ENCODE measurements at places on chromosomes 7 and 10.

DNA sequence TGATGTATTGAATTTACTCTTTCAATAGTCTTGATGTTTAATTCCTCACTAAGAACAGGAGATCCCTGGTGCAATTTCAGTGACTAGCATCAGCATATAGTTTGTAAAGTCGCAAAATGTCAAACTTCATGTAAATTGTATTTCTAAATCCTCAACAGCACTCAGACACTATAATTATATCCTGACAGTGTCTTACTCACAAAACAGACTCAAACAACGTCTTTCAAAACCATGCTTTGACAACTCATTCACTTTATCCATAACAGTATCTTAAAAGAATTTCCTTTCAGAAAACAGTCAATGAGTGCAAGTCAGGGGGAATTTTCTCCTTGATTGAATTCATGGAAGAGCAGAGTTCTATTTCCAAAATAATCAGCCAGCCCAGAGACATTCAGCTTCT, 20.8 kb downstream of the BAMBI start:
- DNase-seq, result no peak

DNA sequence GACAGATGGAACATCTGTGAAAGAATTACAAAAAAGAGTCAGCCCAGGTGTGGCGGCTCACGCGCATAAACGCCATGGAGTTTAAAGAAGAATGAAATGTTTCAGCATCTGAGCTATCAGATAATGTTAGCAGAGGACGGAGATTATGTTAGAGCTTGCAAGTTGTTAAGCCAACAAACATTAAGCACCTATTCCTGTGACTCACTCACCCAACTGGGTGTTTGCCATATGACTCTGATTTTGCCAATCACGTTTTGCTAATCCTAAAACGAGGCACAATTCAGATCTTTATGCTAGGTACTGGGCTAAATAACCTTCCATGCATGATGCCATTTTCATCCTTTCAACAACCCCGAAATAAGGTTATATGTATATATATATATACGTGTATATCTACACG, 29.0 kb upstream of the CCNY start:
- no peak for DNase-seq

- DNase-seq, result peak; percentile 74
Observed at GRCh38 chr7:26376175-26376917, 84.7 kb downstream of the SNX10 start.

GRCh38 chr10:10869592-10869991, 148.1 kb upstream of the CELF2 start:
- DNase-seq, result no peak

GRCh38 chr10:91103384-91104192, 116.9 kb upstream of the PCGF5 start:
- peak; percentile 15 for DNase-seq

GRCh38 chr7:15015545-15016314, 113.2 kb upstream of the DGKB start:
- peak; percentile 57 for DNase-seq

- DNase-seq, result no peak
Observed at GRCh38 chr10:42482411-42482810, 156.0 kb downstream of the ZNF33B start.

GRCh38 chr10:31774928-31775650, 153.5 kb downstream of the ARHGAP12 start:
- DNase-seq, result no peak

- DNase-seq, result peak; percentile 37
Observed at GRCh38 chr10:75469006-75469616, 37.7 kb downstream of the LRMDA start.
